ENCODE measurements at places on chromosomes 7 and 10. TPM values are rescaled to one million over a fixed set of nuclear protein-coding genes. Genes with fewer than 3 reads are reported as not detected.
A peak's percentile ranks its signal among the peaks of the same experiment; 100 is the strongest.

- DNase-seq: no peak
Measured at GRCh38 chr7:112521942-112522341, 41.2 kb downstream of the LSMEM1 start.

DNA sequence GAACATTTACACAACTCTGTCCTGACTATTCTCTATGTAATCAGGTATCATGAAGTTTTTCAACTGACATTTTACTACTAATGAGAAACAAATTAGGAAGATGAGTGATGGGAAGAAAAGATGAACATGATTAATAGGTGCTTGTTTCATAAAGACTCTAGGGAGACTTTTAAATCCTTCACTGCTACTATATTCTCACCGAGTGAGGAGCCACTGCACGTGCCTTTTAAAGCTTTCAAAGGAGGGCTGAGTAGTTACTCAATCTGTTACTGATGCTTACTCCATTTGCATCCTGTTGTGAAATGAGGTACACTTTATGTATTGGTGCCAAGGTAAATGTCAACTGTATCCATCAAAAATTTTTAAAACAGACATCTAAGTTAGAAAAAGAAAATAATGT lies 1.3 kb upstream of the COMMD3 start:
- DNase-seq: no peak

- DNase-seq: no peak
Measured at GRCh38 chr7:137682596-137682995, 164.2 kb downstream of the DGKI start.

GRCh38 chr7:113452245-113452644 lies 333.9 kb upstream of the SMIM30 start:
- no peak for DNase-seq

- DNase-seq: no peak
Measured at GRCh38 chr10:82438277-82438676, 563.3 kb downstream of the NRG3 start.

DNA sequence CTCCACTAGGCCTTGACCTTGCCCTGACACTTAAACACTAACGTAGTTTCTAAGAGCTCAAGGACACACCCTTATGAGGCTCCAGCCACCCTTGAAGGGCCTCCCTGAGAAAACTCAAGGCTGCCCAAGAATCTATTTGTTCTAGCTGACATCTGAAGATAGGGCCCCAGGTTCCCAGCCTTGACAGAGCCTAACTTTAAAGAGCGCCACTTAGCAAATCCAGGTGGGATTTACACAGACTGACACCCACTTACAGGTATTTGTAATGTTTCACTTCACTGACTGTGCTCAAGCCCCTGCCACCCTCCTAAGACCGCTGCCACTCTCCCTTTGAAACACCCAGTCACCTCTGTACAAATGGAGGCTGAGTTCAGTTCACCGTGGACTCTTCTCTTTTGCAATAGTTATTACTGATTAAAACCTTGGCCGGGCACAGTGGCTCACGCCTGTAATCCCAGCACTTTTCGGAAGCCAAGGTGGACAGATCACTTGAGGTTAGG lies 90.4 kb downstream of the SVOPL start:
- DNase-seq: peak; percentile 37

GRCh38 chr10:75827587-75828021 lies 396.2 kb downstream of the LRMDA start:
- DNase-seq: no peak

- DNase-seq: no peak
Measured at GRCh38 chr10:61835069-61835945, 66.2 kb upstream of the ARID5B start.

DNA sequence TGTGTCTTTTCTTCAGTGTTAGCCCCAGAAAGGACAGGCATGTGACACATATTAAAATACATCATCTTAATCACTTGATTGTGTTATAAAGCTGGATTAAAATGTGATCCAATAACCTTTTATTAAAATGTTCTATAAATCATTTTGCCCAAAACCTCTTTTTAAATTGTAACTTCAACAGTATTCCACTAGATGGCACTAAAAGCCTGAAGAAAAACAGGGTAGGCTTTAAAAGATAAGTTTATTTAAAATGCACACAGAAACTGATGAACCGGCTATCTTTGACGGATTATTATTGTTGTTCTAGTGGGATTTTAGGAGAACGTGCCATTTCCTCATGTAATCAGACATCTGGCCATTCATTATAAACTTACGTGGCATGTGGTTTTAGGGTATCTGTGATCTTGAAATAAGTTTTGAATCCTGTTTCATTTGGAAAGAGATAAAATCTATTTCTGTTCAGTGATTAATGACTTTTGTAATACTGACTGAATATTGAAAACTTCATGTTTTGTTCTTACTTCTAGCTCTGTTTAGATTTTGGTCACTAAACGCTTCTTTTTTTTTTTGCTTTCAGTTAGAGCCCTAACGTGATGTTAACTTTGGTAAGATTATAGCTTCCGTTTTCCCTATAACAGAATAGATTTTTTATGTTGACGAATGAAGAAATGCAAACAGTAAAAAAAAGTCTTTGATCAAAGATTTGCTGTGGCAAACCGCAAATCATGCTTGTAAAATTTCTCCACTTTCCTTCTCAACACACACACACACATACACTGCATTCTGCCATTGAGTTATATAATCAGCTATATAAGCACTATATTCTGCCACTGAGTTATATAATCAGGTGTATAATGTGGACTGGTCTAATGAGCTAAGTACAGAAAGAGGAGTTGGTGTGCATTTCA lies 13.6 kb downstream of the VPS50 start:
- DNase-seq: no peak

- DNase-seq: no peak
Measured at GRCh38 chr10:1358860-1359625, 302.9 kb downstream of the WDR37 start.

DNA sequence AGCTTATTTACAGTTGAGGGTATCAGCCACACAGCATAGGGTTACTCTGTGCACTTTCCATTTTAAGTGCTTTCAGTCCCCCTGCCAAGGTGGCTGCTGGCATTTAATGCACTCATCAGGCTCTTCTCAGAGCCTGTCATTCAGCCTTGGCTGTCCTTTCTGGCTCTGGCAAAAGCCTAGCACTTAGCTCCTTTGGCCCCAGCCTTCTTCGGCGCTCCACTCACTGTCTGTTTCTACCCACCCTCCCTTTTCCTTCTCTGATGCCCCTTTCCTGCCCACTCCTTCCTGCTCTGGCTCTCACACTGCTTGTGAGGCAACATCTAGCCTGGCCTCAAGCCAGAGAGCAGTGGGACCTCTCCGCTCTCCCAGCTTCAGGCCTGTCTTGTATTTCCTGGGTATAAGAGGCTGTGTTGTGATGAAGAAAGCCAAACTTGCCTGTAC lies 60.2 kb downstream of the WIPF3 start:
- DNase-seq: peak; percentile 68

The WAPL gene
- total RNA-seq: 31.8 TPM

The DPP6 gene
- total RNA-seq: 1.00 TPM

The CELF2 gene
- total RNA-seq: 61.8 TPM

The SFMBT2 gene
- 28.1 TPM for total RNA-seq

The PILRA gene
- total RNA-seq: 4.1 TPM

The FAM221A gene
- 4.3 TPM for total RNA-seq

The SRRM3 gene
- 4.4 TPM for total RNA-seq

Data from ovary (tissue), 10 donors.